ENCODE measurements at places on chromosomes 5 and 9.

- no peak for DNase-seq
Observed at GRCh38 chr5:132272311-132273210, 15.1 kb downstream of the PDLIM4 start.

DNA sequence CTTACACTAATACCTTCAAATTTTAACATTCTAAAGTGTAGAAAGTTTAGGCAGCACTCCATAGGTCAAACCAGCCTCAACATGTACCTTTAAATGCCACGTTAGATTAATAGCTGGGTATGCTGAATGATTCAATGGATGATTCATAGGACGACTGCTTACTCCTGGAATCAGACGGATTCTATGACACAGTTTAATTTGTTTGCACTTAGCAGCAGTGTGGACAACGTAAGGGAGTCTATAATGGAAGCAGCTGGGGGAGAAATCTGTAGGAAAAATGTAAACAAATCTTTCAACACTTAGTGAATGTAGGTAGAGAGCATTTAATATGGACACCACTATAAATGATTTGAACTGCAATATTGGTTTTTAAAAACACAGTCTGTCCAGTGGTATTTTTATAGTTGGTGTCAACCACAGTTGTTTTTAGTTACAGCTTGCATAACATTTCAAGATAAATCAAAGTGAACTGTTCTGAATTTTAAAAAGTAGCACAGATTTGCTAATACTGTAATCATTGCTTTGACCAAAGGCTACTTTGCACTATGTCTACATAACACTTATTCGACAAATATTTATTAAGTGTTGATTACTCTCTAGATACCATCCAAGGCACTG, 701.5 kb upstream of the MEF2C start:
- DNase-seq, result no peak

GRCh38 chr5:56900858-56901578, 8.4 kb upstream of the SETD9 start:
- DNase-seq, result peak; percentile 31

DNA sequence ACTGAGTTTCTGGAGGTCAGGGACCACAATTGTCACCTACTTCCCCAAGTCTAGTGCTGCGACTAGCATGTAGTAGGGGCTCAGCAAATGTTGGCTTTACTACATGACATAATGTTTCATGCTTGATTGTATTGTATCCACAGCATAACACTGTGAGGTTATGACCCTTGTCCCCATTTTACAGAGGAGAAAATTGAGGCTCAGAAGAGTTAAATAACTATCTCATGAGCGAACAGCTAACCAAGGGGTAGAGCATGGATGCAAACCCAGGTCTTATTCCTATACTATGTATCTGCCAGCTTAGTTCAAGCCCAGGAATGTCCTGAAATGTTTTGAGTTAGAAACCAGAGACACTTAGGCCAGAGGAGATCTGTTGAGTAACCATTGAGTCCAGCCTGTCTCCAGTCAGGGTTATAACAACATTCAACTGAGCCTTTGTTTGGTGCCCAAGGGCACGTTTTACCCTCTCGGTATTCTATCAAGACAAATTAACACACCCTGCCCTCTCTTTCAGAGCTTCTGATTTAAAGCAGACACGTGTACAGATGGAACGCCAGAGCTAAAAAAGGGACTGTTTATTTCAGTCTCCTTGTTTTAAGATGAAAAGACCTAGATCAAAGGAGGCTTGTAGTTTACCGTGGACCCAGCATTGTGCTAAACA, 16.5 kb downstream of the ANGPTL2 start:
- no peak for DNase-seq

GRCh38 chr9:80797101-80797829, 892.1 kb downstream of the TLE1 start:
- DNase-seq, result peak; percentile 72

GRCh38 chr9:90300611-90301276, 341.9 kb downstream of the DIRAS2 start:
- DNase-seq, result no peak

GRCh38 chr5:63125862-63126261, 547.2 kb downstream of the LRRC70 start:
- peak; percentile 4 for DNase-seq

GRCh38 chr9:121289026-121289771, 21.2 kb downstream of the GSN start:
- peak; percentile 81 for DNase-seq

- no peak for DNase-seq
Observed at GRCh38 chr9:133991964-133992779, at the start of gene VAV2. Gene VAV2 (minus strand): TSS chr9:133992324. CDS start chr9:133992278, 46 bp downstream.

DNA sequence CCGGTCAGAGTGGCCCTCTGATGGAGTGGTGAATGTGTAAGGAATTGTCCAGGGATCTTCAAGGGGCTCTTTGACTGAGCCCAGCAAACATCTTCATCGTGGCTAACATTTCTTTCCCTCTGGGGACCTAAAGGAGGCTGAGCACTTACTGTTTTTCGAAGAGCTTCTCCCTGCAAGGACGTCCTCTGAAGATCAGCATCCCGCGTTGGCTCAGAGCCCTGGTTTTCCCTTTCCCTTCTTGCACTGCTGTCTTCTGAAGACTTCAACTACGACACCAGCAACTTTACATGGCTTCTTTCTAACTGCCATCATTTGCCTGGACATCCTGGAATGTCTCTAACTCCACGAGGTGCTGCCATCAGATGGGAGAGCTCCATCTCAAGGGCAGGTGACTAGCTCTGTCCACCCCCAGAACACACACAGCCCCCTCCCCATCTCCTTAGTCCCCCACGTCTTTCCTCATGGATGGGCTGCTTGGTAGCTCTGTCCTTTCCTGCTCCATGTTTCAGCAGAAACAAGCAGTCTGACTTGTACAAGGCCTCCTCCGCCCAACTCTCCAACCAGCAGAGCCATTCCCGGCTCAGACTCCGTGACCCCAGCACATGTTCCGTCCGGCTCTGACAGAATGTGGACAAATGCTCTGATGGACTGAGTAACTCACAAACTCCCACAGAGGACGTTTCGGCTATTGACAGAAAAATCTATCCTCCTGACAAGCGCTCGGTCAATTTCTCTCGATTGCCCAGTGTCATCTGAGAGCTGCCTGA, 17.1 kb downstream of the SHB start:
- DNase-seq, result no peak

DNA sequence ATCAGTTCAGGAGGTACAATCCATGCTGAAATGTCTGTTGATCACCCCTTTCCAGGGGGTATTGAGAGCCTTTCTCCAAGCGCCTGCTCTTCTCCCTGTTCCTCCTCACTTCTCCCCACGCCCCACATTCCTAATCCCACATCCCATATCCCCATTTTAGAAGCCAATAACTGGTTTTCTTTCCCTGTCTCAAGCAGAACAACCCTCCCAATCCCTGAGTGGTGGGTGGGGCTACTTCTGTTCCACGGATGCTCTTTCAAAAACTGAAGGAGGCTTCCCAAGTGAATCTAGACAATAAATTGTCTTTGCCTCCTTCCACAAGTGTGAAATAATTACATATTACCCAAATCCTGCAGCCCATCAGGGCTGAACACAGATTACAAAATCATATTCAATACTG, 77.0 kb upstream of the SEMA6A start:
- no peak for DNase-seq

DNA sequence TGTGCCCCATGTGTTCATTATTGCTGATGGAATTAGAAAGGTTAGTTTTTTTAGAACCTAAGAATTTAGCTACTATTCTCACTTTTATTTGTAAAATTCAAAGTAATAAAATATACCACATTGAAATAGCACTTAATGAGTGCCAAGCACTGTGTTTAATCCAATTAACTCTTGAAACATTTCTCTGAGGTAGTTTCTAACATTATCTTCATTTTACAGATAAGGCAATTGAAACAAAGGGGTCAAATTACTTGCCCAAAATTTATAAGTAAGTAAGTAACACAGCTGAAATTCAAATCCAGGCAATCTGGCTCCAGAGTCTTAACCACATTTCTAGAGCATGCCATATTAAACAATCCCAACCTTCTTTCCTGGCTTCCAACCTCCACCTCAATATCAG, 84.2 kb downstream of the MLLT3 start:
- no peak for DNase-seq

GRCh38 chr5:125103459-125103858, 357.0 kb upstream of the ZNF608 start:
- no peak for DNase-seq

DNA sequence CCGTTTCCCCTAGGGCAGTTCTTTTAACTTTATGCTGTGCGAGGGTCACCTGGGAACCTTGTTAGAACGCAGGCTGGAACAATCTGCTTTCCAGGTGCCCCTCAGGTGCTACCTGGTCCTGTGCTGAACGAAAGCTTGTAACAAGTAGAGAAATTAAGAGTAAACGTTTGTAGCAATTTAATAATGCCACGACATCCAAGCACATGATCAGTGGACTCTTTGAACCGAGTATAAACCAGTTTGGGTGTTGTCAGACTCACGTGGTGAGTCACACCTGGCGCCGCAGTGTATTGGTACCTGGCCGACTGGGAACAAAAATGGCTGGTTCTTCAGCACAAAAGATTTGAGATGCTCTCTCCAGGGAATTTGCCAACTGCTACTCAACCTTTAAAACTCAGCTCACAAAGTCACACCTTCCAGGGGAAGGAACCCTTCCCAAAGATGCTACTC, 926 bp upstream of the MYO10 start:
- no peak for DNase-seq

DNA sequence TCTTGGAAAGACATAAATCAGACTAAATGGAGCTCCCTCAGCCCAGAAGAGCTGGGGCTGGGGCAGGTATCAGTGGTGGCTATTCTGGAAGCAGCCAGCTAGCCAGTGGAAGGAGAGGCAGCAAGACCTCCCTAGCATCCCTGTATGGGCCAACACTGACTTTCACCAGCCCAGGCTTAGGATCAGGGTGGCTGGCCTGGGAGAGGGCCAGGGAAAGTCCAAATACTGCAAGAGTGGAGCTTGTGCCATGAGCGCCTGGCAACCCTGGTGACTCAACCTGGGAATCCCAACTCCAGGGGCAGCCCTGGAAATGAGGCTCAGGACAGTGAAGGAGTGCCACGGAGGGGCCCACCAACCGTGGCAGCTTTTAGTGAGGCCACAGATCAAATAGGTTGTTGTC, 7.6 kb upstream of the IRF1 start:
- DNase-seq, result no peak

DNA sequence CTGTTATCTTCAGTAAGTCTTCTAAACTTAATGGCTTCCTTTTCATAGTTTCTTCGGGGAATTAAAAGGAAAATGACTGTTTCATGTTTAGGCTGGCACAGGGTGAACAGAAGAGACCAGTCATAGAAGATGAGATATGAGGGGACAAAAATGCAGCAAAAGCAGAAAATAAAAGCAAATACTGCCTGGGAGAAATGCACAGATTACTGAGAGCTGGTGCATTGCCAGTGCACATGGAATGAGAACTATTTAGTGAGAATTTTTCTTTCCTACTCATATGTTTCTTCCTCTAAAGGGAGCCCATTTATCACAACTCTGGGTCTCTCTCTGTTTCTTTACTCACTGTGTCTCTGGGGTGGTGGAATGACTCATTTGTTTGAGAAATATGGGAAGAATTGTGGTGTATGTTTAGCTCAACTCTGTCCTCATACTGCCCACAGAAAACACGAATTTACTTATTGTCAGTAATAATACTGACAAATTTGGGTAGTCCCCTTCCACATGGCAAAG, 25.9 kb upstream of the ANKRD55 start:
- no peak for DNase-seq

DNA sequence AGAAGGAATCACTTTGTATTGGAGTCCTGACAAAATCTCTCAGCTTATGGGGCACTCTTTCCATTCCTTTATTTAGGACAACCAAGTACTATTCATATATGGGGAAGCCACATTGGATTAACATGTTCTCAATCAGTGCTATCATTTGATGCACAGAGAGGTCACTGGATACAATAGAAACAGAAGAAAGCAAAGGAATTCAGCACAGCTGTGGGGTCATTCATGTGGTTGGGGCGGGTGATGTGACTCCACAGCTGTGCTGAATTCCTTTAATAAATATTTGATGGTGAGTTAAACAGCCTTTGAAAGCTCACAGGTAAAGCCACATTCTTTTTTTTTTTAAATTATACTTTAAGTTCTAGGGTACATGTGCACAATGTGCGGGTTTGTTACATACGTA, 854 bp upstream of the TEX48 start:
- no peak for DNase-seq

GRCh38 chr9:3760031-3760430, 234.2 kb upstream of the RFX3 start:
- peak; percentile 23 for DNase-seq

DNA sequence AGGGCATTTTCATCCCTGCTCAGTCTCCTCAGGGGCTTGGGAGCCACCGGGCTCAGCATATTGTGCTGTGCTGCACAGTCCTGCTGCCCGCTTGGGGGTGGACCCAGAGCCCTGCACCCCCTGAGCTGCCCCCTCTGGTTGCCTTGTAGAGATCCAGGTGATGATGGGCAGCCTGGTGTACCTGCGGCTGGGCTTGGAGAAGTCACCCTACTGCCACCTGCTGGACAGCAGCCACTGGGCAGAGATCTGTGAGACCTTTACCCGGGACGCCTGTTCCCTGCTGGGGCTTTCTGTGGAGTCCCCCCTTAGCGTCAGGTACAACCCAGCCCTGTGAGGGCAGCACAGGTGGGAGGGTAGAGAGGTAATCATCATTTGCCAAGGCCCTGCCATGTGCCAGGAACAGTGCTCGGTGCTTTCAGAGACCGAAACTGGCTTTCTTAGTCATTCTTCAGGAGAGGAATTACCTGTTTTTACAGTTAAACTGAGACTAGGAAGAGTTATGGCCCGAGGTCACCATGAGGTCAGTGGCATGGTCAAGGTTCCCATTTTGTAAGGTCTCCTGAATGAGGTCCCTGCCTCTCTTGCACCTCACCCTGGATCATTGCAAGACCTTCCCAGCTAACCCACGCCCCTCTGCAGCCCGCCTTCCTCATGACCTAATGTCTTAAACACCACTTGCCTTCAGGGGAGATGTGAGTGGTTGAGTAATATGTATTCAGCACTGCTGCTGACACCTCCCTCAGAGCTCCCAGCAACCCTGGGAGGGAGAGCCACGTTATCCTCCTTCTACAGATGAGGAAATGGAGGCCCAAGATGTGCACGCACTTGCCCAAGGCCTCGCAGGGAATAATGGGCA, 7.5 kb downstream of the NHP2 start:
- DNase-seq, result peak; percentile 51

GRCh38 chr5:100551183-100551582, 16.0 kb downstream of the FAM174A start:
- no peak for DNase-seq

- no peak for DNase-seq
Observed at GRCh38 chr9:136155576-136155975, 36.9 kb upstream of the TMEM250 start.

DNA sequence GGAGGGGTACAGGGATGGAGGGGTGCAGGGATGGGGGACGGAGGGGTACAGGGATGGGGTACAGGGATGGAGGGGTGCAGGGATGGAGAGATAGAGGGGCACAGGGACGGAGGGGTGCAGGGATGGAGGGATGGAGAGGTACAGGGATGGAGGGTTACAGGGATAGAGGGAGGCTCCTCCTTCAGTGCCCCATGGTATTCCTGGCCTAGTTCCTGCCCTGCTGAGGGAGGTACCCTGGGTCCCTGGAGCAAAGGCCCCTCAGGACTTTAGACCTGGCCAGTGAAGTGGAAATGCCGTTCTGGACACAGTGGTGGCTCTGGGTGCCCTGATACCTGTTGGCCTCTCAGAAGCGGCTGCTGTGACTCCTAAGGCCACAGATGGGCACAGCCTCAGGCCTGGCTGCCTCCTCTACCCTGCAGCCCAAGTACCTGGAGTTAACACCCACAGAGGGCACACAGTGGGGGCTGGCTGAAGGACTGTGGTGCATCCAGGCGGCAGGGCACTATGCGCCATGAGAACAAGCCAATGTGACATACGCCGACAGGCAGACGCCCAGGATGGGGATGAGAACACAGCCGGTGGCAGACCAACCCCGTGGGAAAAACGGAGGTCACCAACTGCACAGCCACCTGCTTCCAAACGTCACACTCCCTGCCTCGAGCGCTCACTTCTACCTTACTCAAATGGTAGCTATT, 8.4 kb downstream of the PTGES2 start:
- no peak for DNase-seq
